ENCODE measurements at places on chromosomes 2 and 18.

DNA sequence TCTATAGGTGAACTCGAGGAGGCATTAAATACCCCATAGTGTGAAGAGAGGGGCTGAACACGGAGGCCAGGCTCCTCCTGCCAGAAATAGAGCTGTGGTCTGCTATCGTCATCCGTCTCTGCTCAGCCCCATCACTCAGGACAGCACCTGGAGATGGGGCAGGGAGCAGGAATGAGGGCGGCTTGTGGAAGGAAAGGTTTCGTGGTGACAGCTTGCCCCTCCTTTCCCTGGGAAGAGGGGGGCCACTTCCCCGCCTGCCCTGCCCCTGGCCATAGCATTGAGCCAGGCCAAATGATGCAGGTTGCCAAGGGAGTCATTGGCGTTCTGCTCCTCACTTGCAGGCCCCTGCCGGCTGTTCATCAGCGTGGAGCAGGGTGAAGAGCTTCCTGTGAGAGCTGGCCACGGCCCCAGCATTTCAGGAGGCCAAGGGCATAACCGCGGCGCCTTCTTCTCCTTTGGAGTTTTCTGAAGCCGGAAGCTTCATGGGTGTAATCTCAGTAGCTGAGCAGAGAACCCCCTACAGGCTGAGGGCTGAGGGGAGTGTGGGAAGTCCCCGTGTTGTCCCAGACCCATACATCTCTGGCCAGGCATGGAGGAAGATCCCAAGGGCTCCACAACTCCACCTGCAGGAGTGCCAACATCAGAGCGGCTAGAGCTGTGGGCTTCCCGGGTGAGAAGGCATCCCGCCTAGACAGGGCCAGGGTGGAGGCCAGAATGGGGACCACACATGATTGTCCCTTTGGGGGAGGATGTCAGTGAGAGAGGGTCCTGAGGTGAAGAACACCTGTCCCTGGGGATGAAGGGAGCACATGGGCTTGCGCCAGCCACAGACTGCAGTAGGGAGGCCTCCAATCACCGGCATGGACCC is 112.5 kb upstream of the GLI2 start:
- DNase-seq = no peak

DNA sequence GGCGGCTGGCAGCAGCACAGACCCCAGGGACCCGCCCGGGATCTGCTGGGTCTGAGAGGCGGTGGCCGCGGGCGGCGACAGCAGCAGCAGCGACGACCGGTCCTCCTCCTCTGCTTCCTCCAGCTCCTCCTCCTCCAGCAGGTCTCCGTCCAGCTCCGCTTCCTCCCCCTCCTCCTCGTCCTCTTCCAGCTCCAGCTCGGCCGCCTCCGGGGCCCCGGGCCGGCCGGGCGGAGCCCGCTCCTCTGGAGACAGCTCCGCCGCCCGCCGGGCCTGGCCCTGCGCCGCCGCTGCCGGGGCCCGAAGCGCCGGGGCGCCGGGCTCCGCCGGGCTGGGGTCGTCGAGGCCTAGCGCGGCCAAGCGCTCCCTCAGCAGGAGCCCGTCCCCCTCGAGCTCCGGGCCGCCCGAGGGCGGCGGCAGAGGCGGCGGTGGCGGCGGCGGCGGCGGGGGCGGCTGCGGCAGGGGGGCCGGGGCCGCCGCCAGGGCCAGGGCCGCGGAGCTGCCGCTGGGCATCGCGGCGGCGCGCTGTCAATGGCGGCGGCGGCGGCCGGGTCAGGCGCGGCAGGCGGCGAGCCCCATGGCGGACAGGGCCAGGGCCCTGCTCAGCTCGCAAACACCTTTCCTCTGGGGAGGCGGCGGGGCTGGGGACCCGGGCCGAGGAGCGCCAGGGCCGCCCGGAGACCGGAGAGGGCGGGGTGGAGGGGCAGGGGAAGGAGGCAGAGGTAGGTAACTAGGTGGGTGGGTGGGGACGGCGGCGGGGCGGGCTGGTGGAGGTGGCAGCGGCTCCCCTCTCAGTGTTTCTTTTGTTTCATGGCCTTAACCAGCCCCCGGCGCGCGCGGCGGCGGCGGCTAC is 445 bp downstream of the MEX3C start:
- DNase-seq = peak; percentile 19

DNA sequence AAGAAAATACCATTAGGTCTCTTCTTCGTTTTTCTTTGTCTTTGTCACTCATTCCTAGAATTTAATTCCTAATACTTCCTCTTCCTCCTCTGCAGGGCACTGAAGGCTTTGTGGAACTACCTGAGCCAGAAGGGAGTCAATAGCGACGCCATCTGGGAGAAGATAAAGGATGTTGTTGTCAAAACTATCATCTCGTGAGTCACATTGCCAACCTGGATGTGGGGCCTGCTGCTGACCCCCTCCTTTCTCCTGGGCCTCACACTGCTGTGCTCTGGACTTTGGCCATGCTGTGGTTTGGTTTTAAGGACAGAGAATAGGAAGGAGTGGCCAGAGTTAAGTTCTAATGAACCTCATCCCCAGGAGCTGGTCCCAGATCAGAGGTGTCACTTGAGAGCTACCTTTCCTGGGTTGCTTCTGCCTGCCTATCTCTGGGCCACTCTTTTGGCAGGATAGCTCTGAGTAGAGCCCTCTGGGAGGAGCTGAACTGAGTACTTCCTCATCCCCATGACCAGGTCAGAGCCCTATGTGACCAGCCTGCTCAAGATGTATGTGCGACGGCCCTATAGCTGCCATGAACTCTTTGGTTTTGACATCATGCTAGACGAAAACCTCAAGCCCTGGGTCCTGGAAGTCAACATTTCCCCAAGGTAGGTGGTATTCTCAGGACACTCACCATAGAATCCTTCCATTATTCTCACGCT is 33.1 kb upstream of the CYP27A1 start:
- no peak for DNase-seq

DNA sequence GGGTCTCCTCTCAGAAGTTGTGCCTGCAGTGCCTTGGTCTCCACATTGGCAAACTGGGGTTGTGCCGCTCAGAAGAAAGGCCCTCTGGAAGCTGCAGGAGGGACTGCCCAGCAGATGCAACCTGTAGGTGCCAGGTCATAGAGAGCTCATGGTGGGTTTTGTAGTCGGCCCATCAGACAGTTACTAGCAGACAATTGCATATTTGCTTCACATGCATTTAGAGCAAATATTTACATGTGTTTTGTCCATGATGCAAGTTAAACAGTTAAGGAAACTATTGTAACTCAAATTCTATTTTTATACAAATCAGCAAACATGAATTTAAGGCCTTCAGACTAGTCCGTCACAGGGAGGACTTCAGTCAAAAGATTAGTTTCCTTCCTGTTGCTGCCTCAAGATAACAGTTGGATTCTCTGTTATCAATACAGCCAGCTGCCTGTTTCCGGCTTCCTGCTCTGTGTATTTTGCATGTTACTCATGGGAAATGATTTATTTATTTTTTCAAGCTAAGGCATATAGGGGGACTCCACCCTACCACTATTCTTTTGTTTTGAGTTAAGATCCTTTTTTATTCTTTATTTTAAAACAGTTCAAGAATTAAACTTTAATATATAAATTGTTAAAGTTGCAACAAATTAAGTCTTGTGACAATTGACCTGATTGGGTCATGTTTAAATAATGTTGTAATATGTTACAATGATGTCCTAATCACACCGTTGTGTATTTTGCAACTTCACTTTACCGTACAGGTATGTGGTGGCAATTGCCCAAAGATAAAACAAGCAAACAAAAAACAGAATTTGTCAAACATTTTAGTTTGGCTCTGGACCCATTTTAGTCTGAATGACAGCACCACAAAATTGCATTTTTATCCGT is 133.5 kb downstream of the SPTBN1 start:
- no peak for DNase-seq

DNA sequence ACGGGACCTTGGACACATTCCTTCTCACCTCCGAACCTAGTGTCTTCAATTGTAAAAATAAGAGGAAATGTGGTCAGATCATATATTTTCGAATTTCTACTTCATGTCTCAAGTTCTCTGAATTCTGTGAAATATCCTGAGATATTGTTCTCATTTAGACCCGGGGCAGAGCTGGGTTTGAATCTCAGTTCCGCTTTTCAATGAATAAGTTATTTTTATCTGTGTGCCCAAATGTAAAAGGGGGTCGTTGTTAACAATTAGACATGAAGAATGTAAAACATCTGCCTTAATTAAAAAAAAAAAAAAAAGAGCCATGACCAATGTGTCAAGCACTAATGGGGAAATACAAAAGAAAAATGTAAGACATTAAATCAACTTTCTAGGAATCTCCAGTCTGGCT is 48.9 kb upstream of the BCL11A start:
- no peak for DNase-seq

GRCh38 chr2:9139491-9140443 is 66.8 kb upstream of the ASAP2 start:
- peak; percentile 21 for DNase-seq

DNA sequence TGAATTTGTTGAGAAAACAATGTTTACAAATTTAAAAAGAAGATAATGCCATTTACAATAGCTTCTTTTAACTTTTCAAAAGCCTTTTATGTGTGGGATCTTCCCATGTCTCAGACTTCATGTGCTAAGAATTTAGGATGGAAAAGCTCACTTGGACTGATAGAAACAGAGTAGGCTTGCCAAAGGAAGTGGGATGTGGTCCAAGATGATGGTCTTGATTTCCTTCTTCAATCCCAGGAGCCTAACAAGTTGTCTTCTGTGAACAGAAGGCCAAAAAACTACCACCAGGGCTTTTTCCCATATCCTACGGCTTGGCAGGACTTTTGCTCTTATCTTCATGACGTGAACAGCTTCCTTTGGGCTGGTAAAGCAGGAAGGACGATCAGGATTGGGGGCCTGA is 9.5 kb downstream of the CXCR4 start:
- DNase-seq = no peak

- no peak for DNase-seq
Observed at GRCh38 chr2:188523919-188524318, 232.2 kb downstream of the GULP1 start.

- peak; percentile 36 for DNase-seq
Observed at GRCh38 chr2:68774569-68775271, 40.1 kb downstream of the ARHGAP25 start.

- DNase-seq = no peak
Observed at GRCh38 chr2:35503311-35503710, 852.3 kb upstream of the CRIM1 start.

DNA sequence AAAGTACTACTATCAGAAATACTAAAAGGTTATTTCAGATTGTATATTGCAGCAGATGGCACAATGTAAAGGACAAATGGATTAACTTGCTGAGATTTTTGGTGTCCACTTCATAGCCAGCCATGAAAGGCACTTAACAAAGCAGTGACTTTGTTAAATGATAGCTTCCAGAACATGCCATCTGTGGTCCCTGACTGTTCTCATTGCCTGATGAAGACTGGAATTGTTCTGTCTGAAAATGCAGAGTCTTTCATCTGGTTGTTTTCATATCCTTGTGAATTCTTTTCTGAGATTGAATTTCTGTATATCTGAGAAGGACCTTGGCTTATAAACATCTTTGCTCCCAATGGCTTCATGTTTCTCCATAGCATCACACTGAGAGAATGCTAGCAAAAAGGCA is 44.4 kb upstream of the LRRTM1 start:
- DNase-seq = no peak

GRCh38 chr2:167440382-167440781 is 552.1 kb downstream of the XIRP2 start:
- no peak for DNase-seq

GRCh38 chr2:236089271-236090026 is 78.7 kb downstream of the GBX2 start:
- DNase-seq = no peak

DNA sequence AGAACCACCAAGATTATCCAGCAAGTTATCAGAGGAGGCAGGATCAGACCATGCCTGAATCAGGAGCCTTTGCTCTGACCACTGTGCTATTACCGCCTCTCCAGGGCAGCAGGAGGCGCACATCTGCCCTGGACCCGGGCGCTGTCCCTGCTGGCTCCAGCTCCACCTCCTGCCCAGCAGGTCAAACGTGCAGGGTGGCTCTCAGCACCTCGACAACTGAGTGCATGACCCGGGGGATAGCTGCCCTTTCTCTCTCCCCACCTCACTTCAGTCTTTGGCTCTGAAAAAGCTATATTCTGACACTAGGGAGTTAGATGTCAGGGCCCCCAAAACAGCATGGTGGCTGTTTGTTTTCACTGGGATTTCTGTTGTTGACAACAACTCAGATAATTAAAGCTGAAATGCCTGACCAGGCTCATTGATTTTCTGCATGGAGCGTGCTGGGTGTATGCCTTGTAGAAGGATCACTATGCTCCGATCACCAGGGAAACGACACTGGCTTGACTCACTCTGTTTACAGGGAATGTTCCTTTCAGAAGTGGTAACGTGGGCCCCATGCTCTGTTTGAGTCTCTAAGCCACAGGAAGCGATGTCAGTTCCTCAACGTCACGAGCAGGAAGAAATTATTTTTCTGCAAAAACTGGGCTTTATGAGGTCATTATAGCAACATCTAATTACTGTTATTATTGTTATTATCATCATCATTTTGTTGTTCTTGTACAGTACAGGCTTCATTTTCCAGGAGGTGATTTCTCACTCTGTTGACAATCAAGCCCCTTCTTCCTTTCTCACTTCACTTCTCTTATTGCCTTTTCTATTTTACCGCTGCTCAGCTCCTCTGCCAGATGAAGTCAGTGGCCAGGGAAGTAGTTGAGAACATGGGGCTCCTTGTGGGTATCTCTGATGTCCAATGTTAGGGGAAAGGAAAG is 125.6 kb downstream of the PLB1 start:
- peak; percentile 60 for DNase-seq

GRCh38 chr18:79681484-79682387 is 2.1 kb downstream of the CTDP1 start:
- DNase-seq = peak; percentile 43

DNA sequence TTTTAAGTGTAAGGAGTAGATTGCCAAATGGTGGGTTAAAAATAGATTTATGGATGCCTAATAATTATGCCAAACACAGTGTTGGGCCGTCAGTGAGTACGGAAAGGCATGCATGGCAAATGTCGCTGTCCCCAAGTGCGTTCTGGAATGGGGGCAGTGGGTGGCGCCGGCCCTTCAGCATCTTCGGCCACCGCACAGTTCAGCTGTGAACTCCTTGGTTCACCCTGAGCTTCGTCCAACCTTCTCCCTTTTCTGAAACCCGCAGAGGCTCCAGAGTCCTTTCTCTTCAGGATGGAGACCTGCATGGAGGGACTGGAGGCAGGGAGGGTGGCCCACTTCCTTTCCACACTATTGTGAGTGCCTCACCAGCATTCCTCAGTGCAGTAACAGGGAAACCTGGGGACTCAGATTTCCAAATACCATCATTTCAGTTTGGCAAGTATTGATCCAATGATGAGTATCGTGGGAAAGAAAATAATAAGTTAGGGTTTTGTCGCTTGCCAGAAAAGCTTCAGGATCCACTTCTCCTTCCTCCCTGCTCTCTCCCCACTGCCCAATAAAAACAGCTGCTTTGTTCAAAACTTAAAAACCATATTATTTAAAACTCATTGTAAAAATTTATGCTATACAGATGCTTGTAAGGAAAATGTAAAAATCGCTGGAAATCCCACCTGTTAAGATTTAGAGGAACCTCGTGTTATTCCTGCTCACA is 74.6 kb upstream of the TXNDC2 start:
- DNase-seq = no peak

GRCh38 chr2:12017499-12018157 is 271.2 kb downstream of the LPIN1 start:
- no peak for DNase-seq

Measured in activated CD4-positive, alpha-beta T cell treated with anti-CD3 and anti-CD28 coated beads for 1 hour (primary cell).